ENCODE measurements at places on chromosomes 1 and 21.

DNA sequence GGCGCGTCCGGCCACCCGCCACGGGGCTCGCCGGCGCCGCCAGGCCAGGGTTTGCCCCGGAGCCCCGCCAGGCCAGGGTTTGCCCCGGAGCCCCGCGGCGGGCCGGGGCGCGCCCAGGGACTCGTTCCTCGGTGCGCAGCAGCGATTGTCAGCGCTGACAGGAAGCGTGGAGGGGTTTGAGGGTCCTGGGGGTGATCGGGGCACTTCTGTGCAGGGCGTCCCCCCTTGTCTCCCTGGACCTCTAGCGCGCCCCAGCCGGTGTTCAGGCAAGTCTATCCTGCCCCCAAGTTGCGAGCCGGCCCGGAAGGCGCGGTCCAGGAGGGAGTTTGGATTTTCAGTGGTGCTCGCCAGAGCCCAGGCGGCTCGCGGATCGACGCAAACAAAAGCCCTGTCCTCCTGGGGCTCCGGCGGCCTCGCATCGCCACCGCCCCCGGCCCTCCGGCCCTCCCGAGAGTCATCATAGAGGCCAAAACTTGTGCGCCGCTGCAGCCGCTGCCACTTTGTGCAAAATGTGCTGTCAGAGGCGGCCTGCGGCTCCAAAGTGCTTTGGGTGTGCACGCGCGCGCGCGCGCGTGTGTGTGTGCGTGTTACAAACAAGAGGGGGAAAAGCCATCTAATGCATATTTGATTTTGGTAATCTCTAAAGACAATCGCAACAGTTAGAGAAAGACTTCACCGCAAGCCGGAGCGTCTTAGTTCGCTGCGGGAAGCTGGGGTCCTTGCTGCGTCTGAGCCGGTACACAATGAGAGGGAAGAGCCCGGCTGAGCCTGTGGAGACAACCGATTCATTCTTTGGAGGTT lies 1.0 kb downstream of the ROR1 start:
- peak; percentile 1 for DNase-seq

DNA sequence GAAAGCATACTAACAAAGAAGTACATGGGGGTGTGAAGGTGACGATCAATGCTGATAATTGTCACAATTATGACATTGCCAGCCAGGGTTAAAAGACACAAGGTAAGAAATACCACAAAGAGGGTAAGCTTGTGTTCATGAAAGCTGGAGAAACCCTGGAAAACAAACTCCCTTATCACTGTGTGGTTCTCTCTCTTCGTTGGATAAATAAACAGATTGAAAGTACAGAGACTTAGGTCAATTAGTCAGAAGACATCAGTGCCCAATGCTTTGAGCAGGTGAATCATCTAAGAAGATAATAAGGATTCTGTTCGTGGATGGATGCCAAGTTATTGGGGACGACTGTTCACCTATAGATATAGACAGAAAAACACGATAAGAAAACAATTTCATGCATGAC lies 22.4 kb upstream of the FCER1A start:
- DNase-seq = no peak

- no peak for DNase-seq
Measured at GRCh38 chr1:171258429-171258828, 10.1 kb downstream of the FMO1 start.

GRCh38 chr1:234397732-234398131 lies 24.5 kb downstream of the COA6 start:
- DNase-seq = no peak

DNA sequence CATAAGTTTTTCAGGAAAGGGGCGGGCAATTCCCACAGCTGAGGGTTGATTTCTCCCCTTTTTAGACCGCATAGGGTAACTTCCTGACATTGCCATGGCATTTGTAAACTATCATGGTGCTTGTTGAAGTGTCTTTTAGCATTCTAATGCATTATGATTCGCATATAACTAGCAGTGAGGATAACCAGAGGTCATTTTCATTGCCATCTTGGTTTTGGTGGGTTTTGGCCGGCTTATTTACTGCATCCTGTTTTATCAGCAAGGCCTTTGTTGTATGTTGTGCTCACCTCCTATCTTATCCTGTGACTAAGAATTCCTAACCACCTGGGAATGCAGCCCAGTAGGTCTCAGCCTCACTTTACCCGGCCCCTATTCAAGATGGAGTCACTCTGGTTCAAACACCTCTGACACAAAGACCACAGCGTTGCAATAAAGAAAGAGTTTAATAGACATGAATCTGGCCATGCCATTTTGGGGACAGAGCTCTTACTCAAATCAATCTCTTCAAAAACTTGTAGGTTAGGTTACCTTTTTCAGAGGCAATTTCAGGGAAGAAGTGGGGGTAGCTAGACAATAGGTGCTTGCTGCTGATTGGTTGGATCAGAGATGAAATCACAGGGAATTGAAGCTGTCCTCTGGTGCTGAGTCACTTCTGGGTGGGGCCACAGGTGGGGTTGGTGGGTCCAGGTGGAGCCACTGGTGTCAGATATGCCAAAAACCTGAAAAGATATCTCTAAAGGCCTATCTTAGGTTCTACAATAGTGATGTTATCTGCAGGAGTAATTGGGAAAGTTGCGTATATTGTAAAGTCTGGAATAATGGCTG lies 23.3 kb downstream of the TBX19 start:
- no peak for DNase-seq

GRCh38 chr1:197367627-197368026 lies 99.6 kb downstream of the CRB1 start:
- DNase-seq = no peak

DNA sequence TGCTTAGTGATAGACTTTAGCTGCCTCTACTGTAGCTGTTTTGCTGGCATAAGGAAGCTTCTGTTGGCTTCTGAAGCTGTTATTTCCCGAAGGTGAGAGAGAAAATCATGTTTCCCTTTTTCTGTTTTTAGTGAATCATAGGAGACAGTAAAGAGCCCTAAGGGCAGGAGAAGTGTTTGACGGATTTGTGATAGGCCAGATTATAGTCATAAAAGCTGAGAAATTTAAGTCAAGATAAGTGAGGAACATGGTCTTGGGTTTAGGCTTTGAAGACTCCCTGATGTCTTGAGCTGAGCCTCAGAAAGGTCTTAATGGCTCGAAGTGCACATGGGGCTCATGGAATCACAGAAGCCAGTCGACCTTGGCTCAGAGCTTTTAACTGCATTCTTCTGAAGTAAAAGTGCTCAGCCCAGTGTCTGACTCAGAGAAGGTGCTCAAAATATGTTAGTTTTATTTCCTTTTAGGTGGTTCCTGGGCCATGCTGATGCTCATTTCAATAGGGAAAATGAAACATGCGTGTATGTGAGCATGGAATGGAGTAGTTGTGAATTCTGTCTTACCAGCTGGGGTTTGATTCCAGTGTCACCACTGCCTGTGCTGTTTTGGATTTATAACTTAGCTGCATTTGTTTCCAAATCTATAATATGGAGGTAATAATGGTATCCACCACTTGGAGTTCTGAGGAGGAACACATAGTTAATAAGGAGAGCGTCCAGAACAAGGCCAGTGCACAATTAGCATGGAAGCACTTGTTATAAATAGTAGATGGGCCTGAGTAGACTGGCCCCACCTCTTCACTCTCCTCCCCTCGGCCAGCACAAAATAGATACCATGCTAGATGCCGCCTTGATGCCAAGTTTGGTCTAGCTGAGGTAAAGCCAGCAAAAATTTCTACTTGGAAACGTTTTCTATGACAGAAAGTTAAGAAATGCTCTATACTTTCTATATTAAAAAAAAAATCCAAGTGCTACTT lies 99.2 kb downstream of the C1orf21 start:
- no peak for DNase-seq

- no peak for DNase-seq
Measured at GRCh38 chr1:207240325-207241101, 81.0 kb upstream of the CD55 start.

Measured in stimulated activated CD4-positive, alpha-beta T cell treated with anti-CD3 and anti-CD28 coated beads, Interleukin-12 subunit alpha, Interleukin-12 subunit beta, amount 100 ng/mL, for 4 hours (primary cell).